Stimulated activated CD8-positive, alpha-beta memory T cell treated with anti-CD3 and anti-CD28 coated beads, Interleukin-7, amount 100 ng/mL, for 4 hours (primary cell): ENCODE measurements at places on chromosomes 4 and X.
A peak's percentile ranks its signal among the peaks of the same experiment; 100 is the strongest.

DNA sequence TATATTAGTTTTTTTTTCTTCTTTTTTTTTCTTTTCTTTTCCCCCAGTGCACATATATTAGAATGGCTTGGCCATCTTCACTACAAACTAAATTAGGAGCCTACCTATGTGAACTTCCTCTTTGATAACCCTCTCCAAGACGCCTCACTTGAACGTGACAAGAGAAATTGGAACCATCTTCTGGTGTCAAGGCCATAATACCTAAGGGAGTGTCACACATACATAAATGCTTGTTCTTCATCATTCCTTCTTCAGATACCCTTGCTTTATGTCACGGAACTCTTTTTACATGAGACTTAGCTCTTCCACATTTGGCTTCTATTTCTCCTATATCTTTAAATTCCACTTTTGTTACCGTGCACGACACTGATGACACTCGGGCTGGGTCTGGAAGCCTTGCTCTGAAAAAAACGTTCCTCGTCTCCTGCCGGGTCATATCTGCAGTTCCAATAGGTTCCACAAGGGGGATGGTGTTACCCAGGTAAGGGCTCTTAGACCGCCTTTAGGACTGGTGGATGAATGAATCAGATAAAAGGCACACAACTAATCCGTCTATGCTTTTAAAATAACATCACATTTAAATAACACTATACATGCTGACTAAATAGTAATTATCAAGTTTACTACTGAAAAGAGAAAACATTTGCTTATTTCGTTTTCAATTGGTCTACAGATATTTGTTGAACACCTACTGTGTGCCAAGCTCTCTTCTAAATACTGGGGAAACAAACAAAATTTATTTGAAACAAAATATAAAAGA is 19.9 kb downstream of the DGAT2L6 start:
- peak; percentile 32 for DNase-seq

DNA sequence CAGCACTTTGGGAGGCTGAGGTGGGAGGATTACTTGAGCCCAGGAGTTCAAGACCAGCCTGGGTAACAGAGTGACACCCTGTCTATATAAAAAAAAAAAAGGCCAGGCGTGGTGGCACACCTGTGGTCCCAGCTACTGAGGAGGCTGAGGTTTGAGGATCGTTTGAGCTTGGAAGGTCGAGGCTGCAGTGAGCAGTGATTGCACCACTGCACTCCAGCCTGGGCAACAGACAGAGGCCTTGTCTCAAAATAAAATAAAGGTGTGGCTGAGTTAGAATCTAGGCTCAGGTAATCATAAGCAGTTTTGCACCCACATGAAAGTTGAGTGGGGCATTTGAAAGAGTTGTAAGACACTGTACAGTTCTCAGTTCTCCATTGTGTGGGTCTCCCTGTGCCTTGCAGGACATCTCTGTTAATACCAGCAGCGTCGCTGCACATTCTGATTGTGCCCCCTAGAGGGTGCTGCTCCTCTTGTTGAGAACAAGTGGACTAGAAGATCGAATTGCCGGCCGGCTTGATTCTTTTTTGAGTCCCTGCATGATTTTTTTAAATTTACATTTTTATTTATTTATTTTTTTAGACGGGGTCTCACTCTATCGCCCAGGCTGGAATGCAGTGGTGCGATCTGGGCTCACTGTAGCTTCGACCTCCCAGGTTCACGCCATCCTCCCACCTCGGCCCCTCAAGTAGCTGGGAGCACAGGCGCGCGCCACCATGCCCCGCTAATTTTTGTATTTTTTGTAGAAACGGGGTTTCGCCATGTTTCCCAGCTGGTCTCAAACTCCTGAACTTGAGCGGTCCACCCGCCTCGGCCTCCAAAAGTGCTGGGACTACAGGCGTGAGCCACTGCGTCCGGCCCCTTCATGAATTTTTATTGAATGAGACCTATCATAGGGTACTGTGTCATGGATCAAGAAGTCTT is 73.6 kb upstream of the RBMX start:
- DNase-seq: peak; percentile 16

DNA sequence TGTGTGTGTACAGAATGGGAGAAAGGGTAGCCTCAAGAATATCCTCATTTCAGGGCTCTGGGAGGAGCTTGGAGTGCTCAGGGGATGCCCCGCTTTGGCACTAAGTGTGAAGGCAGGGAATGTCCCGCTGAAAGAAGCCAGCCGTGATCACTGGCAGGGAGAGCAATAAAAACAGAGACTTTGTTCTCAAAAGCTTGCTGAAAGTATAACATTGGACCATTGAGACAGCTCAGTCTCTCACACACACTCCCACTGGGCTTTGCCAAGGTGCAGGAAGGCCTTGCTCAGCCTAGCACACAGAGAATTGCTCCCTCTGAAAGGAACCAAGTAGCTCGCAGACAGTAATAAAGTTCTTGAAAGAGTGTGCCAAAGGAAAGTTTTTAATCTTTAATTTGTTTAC is 143.8 kb upstream of the SLITRK2 start:
- no peak for DNase-seq

GRCh38 chrX:115949900-115950822 is 220.4 kb upstream of the AGTR2 start:
- no peak for DNase-seq
